Stimulated activated CD4-positive, alpha-beta T cell treated with anti-CD3 and anti-CD28 coated beads, Interleukin-4, amount 100 ng/mL, for 4 hours (primary cell): ENCODE measurements at places on chromosomes 5 and 9.

- no peak for DNase-seq
Measured at GRCh38 chr5:154595662-154596061, 117.6 kb upstream of the HAND1 start.

- no peak for DNase-seq
Measured at GRCh38 chr5:126122942-126123341, 300.3 kb upstream of the GRAMD2B start.

DNA sequence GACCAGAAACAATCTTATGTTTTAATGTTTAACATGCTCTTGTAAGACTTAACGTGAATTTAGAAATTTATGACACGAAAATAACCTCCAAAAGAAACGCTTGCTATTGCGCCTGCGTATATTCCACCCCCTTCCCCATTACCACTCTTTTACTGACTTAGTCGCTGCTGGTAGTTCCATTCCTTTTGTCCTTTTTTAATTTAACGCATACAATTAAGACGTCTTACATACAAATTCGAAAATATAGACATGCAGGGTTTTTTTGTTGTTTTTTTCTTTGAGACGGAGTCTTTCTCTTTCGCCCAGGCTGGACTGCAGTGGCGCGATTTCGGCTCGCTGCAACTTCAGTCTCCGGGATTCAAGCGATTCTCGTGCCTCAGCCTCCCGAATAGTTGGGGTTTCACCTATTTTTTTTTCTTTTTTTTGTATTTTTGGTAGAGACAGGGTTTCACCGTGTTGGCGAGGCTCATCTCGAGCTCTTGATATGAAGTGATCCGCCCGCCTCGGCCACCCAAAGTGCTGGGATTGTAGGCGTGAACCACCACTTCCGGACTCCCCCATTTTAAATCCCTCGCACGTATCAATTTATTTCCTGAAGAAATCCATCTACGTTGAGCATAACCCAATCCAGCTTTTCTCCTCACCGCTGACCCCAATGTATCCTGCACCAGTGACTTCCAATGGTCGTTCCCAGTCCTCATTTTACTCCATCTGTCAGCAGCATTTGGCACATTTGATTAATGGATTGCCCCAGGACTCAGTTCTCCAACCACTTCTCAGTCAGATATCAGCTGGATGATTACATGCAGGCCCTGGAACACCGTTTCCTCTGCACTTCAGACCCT lies 684 bp upstream of the MED7 start:
- DNase-seq = peak; percentile 33

GRCh38 chr5:134736173-134736812 lies 2.1 kb upstream of the CAMLG start:
- DNase-seq = no peak

DNA sequence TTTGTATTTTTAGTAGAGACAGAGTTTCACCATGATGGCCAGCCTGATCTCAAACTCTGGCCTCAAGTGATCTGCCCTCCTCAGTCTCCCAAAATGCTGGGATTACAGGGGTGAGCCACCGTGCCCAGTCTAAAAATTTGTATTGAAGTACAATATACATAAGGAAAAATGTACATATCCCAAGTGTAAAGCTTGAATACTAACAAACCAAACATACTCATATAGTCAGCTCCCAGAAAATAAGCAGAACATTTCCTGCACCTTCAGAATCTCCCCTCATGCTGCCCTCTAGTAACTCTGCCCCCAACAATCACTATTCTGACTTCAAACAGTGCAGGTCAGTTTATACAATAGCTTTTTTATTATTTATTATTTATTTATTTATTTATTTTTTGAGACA lies 1.6 kb upstream of the NOL6 start:
- DNase-seq = no peak

DNA sequence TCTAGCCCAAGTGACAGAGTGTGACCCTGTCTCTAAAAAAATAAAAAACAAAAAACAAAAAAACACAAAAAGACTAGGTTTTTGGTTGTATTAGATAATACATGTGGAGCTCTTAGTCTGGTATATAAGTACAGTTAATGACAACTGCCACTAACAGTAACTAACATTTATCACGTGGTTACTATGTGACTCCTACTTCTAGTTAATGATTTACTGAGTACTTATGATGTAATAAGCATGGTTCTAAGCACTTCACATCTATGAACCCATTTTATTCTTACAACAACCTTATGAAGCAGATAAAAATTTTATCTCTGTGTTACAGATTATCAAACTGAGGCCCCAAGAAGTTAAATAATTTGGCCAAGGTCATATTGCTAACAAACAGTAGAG lies 6.1 kb upstream of the TMEFF1 start:
- DNase-seq = no peak

DNA sequence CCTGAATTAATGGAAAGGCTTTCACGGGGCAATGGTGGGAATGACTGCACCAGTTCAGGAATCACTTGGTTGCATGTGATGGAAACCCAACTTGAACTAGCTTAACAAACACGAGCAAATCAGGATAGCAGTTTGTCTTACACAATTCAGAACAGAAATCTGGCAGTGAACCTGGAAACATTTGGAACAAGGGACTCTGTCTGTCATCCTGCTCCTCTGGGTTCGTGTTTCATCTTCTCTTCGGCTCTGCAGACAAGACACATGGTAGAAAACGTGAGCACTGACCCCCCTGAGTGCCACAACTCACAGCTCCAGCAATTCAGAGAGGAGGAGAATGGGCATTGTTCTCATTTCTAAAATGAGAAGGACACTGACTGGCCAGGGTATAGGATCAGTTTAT lies 218.1 kb upstream of the NREP start:
- DNase-seq = no peak

- DNase-seq = no peak
Measured at GRCh38 chr9:72583370-72583769, 62.0 kb downstream of the TMC1 start.
